ENCODE measurements at places on chromosomes 7 and 10.

- DNase-seq, result no peak
Measured at GRCh38 chr7:132703742-132704141, 127.5 kb upstream of the PLXNA4 start.

- no peak for DNase-seq
Measured at GRCh38 chr10:22017283-22018020, 13.9 kb upstream of the DNAJC1 start.

- no peak for DNase-seq
Measured at GRCh38 chr7:47285860-47286491, 295.9 kb downstream of the TNS3 start.

DNA sequence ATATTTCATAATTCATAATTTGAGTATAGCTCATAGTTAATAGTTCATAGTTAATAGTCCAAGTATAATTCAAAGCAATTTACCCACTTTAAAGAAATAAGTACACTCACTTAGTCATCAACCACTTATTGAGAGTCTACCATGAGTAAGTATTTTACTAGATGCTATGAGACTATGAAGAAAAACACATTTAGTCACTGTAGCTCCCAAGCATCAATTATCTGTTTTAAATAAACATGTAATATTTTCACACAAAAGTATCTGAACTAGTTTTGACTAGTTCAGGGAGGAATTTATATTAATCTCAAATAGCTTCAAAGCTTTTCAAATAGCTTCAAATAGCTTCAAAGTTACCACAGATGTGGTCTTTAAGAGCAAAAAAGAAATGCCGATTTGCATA, 119.2 kb downstream of the ANK3 start:
- DNase-seq, result no peak

DNA sequence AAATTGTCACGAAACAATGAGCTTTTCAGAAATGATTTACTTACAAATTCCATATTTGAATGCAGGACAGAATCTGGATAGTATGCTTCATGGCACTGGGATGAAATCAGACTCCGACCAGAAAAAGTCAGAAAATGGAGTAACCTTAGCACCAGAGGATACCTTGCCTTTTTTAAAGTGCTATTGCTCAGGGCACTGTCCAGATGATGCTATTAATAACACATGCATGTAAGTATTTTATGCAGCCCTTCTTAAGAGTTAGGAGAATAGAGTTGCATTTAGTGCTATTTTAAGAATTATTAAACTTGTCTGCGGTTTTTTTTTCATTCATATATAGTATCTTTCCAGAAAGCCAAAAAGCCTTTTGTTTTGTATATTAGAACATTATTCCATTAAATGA, 67.4 kb downstream of the MMRN2 start:
- DNase-seq, result no peak

- DNase-seq, result no peak
Measured at GRCh38 chr10:46292573-46293023, 5.8 kb downstream of the ANTXRL start.

GRCh38 chr10:98377001-98377400, 38.0 kb downstream of the PYROXD2 start:
- DNase-seq, result no peak

- DNase-seq, result no peak
Measured at GRCh38 chr10:4176500-4177281, 391.7 kb upstream of the KLF6 start.

- DNase-seq, result no peak
Measured at GRCh38 chr10:121154846-121155245, 303.7 kb downstream of the WDR11 start.

All from naive thymus-derived CD4-positive, alpha-beta T cell (primary cell).